MCF 10A (cell line): ENCODE measurements at places on chromosomes 6 and 20.
A peak's percentile ranks its signal among the peaks of the same experiment; 100 is the strongest.

GRCh38 chr20:44990425-44990824, 24.1 kb downstream of the STK4 start:
- no peak for DNase-seq

DNA sequence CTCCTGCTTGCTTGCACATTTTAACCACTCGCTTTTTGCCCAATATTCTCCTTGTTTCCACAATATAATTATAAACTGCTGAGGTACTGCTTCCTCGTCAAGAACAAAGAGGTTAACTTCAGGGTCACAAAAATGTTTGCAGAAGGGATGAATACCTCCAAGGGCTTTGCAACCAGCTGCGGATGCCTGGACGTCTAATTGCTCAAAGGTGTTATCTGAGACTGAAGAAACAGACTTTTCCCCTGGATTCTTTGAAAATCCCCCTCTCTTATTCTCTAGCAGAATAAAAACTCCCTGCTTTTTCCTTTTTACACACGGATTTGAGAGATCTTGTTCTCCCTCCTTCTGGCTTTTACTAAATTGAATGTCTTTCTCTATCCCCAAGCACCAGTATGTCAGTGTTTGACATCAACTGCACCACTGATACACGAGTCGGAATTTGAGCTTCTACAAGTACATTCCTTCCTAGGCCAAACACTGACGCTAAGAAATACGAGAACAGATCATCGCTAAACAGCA, 336 bp upstream of the SMPDL3A start:
- no peak for DNase-seq

DNA sequence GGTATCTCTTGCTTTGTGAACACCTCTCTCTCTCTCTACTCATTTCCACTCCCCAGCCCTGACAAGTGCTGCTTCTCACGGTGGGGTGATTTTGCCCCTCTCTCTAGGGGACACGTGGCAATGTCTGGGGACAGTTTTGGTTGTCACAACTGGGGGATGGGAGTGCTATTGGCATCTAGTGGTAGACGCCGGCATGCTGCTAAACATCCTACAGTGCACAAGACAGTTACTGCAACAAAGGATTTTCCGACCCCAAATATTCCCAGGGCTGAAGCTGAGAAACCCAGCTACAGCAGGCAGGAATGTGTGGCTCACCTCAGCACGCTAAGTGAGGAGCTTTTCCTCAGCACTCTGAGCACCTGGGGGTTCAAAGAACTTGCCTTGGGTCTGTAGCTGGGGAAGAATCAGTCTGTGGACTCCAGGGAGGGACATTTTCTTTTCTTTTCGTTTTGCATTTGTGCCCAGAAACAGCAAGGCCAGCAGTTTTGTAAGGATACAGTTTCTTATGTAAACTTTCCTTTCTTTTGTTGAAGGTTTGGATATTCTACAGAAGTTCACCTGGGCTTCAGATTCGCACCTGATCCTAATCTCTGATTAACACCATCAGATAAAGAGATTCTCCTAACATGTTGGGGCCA, 246.9 kb upstream of the ZFP64 start:
- DNase-seq, result no peak

DNA sequence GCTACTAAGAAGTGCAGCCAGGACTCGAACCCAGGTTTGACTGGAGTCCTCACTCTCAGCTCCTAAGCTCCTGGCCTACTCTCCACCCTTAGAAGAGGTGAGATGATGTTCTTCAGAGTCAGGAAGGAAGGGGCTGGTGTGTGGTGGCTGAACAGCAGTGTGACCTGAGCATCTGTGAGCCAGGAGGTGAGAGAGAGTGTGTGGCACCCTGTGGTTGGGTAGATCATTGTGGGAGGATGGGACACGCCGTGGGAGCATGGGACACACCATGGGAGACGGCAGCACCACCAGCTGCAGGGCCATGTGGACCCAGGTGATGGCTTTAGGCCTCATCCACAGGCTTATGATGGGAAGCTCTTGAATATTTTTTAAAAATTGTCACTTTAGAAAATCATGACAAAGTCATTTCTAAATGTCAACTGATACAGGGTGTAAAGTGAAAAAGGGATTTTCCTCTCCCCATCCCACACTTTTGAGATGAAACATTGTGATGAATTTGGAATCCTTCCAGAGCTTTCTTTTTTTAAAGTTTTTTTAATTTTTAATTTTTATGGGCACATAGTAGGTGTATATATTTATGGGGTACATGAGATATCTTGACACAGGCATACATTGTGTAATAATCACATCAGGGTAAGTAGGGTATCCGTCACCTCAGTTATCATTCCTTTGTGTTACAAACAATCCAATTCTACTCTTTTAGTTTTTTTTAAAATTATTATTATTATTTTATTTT, 31.6 kb downstream of the SRC start:
- no peak for DNase-seq

DNA sequence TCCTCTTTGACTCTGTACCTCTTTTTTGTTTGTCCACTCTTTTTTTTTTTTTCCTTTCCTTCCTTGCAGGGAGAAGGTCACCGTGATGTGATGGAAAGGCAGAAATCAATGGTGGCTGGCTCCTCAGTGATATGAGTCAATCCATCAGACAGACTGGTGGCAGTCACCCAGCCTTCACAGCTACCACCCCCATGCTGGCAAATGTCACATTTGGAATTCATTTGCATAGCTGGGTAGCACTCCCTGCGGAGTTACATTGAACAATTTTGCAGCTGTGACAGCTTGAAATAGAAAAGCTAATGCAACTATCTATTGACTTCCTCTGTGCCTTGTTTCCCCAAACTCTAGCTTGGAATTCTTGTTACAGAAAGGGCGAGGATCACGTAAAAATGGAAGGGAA, 668.4 kb downstream of the C6orf118 start:
- DNase-seq, result no peak

DNA sequence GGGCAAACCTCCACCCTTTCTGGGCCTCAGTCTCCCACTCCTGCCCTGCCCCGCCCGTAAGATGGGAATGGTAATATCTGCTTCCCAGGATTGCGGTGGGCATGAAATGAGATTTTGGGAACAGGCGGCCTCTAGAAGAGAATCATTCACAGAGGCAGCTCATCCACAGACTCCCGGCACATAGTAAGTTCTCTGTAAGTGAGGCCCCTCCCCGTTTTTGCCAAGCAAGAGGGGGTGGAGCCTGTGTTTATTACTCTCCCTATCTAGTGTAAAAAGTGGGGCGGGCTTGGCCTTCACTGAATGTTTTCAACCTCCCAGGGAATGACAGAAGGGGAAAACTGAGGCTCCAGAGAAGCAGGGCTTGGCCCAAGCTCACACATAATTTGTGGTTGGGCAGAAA, 20.0 kb downstream of the SUN5 start:
- DNase-seq, result no peak

DNA sequence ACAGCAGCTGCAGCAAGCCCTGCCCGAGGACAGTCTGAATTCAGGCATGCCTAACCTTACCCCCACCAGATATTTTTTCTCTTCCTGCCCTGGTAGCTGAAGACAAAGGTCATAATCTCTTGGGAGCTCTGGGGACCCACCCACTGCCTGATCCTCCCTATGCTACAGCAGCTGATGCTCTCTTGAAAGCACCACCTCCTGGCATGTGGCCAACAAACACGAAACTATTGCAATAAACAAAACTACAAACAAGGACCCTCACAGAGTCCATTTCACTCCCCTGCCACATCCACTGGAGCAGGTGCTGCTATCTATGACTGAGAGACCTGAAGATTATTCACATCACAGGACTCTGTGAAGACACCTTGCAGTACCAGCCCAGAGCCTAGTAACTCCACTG, 238.5 kb upstream of the HS3ST5 start:
- no peak for DNase-seq

DNA sequence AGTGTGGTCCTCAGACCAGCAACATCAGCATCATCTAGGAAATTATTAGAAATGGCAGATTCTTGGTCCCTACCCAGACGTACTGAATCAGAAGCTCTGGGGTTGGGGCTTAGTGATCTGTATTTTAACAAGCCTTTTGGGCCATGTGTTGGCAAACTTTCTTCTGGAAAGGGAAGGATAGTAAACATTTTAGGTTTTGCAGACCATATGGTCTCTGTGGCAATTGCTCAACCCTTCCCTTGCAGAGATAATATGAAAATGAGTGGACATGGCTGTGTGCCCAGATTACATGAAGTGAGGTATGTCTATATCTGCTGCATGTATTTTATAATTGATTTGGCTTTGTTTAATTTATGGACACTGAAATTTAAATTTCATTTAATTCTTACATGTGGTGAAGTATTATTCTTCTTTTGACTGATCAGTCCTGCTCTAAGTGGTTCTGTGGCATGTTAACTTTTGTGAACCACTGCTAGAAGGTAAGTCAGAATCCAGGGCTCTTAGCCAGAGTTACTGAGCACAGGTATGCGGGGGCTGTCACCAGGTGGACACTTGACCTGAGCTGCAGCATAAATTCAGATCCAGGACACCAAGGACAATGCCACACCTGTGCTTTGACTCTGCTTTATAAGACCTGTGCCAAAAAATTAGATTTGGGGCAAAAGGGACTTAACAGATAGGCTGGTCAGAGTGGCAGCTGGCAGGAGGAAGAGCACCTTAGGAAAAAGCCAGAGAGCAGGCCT, 43.2 kb downstream of the LY86 start:
- DNase-seq, result peak; percentile 69
